ENCODE measurements at places on chromosomes 11 and 22.

DNA sequence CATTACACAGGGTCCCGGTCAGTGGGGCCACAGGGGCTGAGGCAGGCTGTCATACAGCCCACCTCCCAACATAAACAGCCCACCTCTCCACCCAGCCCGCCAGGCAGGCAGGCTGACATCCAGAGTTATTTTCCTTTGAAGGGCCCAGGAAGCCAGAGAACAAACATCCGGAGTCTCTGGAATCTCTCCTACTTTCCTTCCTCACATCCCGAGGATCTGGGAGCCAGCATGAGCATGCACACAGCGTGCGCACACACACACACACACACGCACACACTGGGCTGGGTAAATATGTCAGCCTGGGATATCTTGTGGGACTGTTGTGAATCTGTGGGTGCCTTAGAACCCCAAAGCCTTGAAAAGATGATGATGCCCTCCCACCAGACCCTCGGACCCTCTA, 55.4 kb downstream of the PDE2A start:
- DNase-seq: no peak

DNA sequence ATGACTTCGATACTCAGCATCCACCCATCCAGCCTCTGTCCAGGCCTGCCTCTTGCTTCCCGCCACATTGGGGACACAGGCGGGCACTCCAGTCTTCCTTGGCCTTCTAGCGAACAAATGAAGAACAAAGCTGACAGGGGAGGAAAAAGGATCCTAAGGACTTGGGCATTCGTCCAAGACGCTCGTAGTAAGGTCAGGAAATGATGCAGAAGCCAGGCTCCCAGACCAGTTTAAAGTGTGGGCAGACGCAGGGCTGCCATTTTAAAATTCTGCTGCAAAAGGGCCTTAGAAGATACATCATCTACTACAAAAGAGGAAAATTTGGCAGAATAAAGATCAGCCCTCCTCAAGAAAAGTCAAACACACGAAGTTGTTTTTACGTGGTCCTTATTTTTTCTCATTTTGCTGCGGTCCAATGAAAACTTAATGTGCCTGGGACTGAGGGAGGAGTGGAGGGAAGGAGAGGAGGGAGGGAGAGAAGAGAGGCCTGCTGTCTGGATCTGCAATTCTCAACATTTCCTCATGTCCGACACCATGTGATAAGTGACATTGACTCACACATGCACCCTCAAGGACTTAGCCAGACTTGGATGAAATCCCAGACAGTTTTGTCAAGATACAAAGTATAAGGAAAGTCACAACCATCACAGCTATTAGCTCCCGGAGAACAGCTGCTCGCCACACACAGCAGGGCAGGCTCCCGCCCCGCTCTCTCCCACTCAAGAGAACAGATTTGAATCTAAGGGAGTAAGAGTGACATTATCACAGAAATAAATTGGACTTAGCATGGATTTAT, 5.7 kb downstream of the DNAL4 start:
- no peak for DNase-seq

GRCh38 chr11:12673601-12673923, 659 bp upstream of the TEAD1 start:
- no peak for DNase-seq

GRCh38 chr11:34977089-34977912, 60.9 kb downstream of the PDHX start:
- DNase-seq: no peak

DNA sequence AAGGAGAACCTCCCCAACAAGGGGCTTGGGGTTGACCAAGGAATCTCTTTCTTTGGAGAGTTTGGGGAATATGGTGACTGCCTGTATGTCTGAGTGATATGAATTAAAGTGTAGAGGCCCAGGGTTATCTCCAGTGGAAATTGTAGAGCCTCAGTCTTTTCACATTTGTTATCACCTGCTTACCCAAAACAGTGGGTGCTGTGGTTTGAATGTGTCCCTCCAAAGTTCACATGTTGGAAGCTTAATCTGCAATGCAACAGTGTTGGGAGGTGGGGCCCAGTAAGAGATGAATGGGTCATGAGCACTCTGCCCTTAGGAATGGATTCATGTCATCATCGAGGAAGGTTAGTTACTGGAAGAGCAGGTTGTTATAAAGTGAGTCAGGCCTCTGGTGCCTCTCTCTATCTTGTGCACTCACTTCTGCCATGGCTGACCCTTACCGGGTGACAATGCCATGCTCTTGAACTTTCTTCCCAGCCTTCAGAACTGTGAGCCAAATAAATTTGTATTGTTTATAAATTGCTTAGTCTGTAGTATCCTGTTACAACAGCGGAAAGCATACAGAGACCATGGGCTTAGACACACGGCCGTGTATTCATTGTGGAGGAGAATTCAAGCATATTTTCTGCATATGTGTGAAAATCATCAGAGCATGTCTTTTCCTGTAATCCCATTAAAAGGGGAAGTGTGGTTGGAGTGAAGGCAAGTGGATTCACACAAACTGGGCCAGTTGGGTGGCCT, 114.1 kb upstream of the TBCEL start:
- DNase-seq: no peak
